Activated CD8-positive, alpha-beta memory T cell treated with anti-CD3 and anti-CD28 coated beads for 4 hours (primary cell): ENCODE measurements at places on chromosomes 3 and 15.

DNA sequence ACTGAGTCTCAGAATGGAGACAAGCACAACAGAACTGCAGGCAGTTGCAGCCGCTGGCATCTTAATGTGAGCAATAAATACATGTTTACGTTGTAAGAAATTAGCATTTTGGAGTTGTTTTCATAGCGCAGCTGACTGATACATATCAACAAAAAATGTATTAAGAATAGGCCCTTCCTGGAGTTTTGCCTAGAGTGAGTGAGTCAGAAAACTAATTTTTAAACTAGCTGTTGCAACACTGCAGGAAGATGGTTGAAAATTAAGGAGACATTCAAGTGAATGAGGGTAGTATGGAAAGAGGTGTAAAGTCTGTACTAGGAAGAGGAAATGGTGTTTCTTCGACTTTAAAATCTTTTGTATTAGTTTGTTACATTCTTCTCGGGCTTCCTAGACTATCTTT is 39.6 kb upstream of the TIMP4 start:
- DNase-seq = no peak

DNA sequence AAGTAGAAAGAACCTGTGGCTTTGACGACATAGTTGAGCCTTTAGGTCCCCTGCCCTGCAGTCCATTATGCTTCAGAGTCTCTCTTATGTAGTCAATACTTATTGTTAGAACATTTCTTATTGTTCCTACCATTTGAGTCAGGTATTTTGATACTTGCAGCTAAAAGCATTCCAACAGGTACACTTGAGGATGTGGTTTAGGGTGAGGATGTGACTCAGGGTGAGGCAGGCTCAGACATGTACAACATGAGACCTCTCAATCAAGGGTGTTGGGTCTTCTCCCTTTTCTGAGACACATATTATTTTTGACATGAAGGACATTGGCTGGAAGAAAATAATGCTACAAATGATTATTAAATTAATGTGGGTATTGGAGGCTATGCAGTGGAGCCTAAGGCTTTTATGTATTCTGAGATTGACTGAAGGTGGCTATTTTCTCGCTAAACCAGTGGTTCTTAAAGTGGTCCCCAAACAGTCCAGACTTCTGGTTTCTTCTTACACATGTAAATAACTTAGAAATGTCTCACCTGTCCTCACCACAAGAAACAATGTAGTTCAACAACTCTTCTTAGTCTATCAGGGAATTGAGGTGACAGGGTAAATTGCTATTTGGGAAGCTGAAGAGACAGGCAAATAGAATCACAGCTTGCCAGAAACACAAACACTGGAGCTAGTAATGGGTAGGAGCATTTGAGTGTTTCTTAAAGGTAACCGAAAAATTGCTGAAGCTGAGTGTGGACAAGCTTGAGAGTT is 135.5 kb upstream of the ZPLD1 start:
- no peak for DNase-seq

- no peak for DNase-seq
These were observed 34.2 kb upstream of the PRR23E start for GRCh38 chr3:127158614-127159229.

GRCh38 chr15:70615435-70616310 is 147.7 kb downstream of the UACA start:
- DNase-seq = no peak

GRCh38 chr3:183439515-183439914 is 11.1 kb upstream of the MCF2L2 start:
- no peak for DNase-seq

GRCh38 chr3:197591816-197592215 is 36.0 kb upstream of the BDH1 start:
- DNase-seq = no peak

GRCh38 chr3:62607287-62608029 is 234.1 kb upstream of the FEZF2 start:
- DNase-seq = no peak

DNA sequence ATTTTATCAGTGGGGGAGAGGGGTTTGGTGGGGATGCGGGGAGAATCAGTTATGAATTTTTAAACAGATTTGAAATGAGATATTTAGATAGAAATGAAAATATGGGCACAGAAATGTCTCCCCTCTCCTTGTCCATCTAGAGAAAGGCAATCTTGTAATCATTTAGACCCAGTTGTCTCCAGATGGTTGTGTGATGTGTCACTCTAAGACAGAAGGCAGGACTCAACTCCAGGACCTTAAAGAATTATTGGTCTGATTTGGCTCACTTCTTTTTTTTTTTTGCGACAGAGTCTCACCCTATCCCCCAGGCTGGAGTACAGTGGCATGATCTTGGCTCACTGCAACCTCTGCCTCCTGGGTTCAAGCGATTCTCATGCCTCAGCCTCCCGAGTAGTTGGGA is 77.2 kb downstream of the EOMES start:
- DNase-seq = no peak

DNA sequence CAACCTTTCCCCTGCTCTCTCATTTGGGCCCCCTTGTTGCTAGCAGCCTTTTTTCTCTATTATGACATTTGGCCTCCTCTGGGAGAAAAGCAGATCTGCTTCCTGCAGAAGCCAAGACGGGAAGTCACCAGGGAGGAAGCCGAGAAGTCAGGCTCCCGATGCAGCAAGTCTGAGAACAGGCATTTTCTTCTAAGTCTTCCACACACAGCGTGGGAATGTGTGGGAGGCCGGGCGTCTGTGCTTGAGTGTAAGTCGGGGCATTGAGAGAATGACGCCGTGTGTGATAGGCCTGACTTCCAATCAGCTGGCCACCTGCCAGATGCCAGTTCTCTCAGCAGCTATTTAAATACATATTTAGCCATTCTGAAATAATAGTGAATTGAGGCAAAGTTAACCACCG is 75.8 kb upstream of the FAM98B start:
- DNase-seq = no peak

DNA sequence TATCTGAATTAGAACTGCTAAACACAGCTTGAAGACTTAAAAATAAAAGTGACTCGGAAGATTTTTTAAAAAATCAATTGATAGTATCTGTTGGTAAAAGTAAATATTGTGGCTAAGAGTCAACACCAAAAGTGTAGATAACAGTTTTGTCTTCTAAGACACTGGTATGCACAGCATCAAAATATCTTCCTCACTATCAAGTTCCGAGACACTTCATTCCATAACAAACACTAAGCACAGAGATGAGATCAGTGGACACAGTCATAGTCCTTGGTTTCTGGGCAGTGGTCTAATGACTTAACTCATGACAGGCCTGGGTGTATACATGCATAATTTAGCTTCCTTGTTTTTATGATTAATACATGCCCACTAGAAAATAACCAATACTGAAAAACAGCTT is 63.2 kb downstream of the PXYLP1 start:
- no peak for DNase-seq

- DNase-seq = no peak
These were observed 2.5 kb downstream of the NDUFAF3 start for GRCh38 chr3:49024449-49024848.

DNA sequence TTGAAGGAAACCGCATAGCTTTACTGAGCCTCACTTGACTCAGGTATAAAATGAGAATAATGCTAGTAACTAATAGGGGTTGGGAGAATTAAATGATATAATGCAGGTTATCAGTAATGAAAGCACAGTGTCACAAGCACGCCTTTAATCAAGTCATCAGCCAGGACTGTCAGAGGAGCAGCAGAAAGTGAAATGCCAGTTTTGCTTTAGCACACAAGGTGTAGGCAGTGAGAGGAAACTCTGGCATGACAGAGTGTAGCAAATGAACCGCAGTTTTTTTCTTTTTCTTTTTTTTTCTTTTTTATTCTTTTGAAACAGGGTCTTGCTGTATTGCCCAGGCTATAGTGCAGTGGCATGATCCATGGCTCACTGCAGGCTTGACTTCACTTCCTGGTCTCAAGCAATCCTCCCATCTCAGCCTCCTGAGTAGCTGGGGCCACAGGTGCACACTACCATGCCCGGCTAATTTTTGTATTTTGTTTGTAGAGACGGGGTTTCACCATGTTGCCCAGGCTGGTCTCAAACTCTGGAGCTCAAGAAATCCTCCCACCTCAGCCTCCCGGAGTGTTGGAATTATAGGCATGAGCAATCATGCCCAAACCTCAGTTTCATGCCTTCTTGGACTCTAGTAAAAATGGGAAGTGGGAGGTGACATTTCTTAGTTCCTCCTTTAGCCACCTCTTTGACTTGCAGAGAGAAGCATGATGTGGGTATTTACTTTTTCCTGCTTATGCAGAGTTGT is 9.7 kb upstream of the SCAANT1 start:
- no peak for DNase-seq

GRCh38 chr15:78076231-78077052 is 1.1 kb downstream of the TBC1D2B start:
- no peak for DNase-seq

- no peak for DNase-seq
These were observed 24.4 kb downstream of the NAA50 start for GRCh38 chr3:113721636-113722035.

- no peak for DNase-seq
These were observed 458.1 kb downstream of the TBL1XR1 start for GRCh38 chr3:176739159-176739558.
